SIG-M5 (cell line): ENCODE measurements at places on chromosomes 7 and 10.

- DNase-seq, result no peak
These were observed at the start of gene MACROH2A2 for GRCh38 chr10:70052462-70053217. MACROH2A2 (plus strand) TSS chr10:70052846; CDS start chr10:70075659, 22,813 bp downstream.

DNA sequence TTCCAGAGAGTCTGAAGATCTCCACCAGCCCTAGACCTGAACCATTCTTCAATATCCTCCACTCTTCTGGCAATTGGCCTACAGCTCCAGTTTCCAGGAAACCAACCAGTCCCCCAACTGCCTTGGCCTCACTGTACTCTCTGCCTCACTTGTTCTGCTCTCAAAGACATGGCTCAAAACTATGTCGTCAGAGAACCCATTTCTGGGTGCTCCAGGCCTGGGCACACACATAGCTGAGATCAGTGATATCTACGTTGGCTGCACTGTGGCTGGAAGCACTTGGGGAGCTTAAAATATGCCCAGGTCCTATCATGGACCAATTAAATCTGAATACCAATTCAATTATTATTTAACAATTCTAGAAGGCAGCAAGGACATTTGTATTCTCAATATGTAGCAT lies 93.1 kb downstream of the COBL start:
- no peak for DNase-seq

- no peak for DNase-seq
These were observed 200.0 kb downstream of the ZMYND11 start for GRCh38 chr10:335151-335800.

- no peak for DNase-seq
These were observed 642.1 kb downstream of the INHBA start for GRCh38 chr7:41060796-41061195.

DNA sequence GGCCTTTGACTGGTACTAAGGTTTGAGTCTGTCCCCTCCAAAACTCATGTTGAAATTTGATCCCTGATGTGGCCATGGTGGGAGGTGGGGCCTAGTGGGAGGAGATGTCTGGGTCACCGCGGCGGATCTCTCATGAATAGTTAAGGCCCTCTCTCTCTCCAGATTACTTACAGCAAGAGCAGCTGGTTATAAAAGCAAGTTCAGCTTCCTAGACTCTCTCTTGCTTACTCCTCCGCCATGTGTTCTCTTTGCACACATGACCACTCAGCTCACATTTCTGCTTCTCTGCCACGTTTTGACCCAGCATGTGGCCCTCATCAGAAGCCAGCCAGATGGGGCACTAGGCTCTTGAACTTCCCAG lies 29.9 kb upstream of the ZMIZ1 start:
- DNase-seq, result no peak

GRCh38 chr7:45174328-45174610 lies 16.7 kb downstream of the RAMP3 start:
- no peak for DNase-seq

DNA sequence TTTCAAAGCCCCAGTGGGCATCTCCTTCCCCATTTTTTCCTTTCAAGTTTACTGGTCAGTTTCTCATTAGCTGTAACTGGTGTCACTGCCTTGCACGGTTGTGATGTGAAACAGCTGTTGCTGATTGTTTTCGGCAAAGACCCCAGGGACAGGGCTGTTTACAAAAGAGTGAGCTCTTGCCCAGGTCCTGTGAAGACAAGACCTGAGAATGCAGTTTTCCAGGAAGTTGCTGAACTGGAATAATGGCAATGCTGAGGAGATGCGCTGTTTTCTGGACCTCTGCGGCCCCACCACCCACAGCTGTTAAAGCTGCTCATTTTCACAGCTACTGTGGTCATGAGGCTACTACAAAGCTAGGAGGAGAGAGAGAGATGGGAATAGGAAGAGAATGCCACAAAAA lies 116.6 kb upstream of the RSU1 start:
- no peak for DNase-seq

DNA sequence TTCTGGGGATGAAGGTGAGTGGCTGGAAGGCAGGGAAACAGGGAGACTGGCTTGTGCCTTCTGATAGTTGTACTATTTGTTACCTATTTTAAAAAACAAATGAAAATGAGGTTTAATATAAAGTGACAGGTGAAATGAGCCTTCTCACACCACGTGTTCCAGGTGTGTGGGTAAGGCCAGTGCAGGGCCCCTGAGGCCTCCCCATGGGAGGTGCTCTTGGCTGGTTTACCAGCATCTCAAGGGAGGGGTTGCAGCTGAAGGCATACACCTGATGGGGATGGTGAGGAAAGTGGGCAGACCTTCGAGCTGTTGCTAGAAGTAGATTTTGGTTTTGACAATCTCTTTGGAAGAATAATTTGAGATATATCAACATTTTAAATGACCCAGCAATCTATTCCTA lies 103.6 kb downstream of the ARHGAP22 start:
- no peak for DNase-seq

GRCh38 chr7:157269341-157270059 lies 67.3 kb upstream of the DNAJB6 start:
- no peak for DNase-seq

- no peak for DNase-seq
These were observed 2.0 kb downstream of the ANKRD2 start for GRCh38 chr10:97574374-97575126.

- DNase-seq, result no peak
These were observed 143.4 kb downstream of the TMEM168 start for GRCh38 chr7:112646783-112647182.

GRCh38 chr7:146417176-146417575 lies 300.6 kb downstream of the CNTNAP2 start:
- no peak for DNase-seq

GRCh38 chr7:12701433-12701832 lies 14.0 kb downstream of the ARL4A start:
- no peak for DNase-seq

- no peak for DNase-seq
These were observed 18.6 kb upstream of the GSAP start for GRCh38 chr7:77434570-77435275.

DNA sequence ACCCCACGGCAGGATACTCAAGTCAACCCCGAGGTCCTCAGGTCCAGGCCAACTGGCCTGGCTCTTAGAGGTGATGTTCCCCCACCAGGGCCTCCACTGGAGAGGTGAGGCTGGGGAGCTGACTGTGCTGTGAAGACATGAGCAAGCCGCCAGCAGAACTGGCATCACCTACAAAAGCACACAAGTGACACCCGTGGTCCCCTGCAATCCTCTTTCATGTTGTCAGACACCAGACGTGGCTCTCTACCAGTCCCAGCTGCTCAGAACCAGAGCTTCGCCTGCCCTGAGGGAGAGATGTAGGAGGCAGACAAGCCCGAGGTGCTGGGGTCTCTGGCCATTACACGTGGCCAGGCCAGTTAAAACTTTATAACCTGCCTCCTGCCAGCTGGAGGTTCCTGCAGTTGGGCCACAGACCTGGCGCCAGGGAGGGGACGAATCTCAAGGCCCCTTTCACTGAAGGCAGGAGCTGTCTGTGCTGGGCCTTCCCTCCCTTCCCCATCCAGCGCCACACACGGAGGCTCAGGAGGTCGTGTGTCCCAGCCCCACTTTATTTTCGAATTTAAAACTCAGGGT lies 2.2 kb downstream of the COMTD1 start:
- no peak for DNase-seq

- no peak for DNase-seq
These were observed 138.8 kb downstream of the OAT start for GRCh38 chr10:124279882-124280281.
